ENCODE measurements at places on chromosomes 12 and 14.

GRCh38 chr14:71529848-71530247 lies 402.4 kb upstream of the RGS6 start:
- DNase-seq: no peak

GRCh38 chr12:27667540-27667939 lies 28.7 kb upstream of the REP15 start:
- no peak for DNase-seq

- no peak for DNase-seq
Observed at GRCh38 chr14:71319666-71320065, 412.4 kb downstream of the PCNX1 start.

DNA sequence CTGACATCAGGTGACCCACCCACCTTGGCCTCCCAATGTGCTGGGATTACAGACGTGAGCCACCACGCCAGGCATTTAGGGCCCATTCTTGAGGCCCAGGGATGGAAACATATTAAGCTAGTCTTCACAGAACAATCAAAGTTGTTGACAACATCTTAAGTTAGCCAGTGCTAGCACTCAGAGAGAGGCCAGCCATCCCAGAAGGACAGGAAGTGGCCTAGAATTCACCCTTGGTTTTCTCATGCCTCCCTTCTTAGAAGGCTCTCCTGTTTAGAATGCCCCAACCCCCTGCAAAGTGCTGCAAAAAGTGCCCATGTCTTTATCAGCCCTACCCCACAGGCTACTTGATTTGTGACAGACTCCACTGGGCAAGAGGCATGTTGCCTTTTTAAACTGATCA lies 12.1 kb upstream of the OR6J1 start:
- no peak for DNase-seq

DNA sequence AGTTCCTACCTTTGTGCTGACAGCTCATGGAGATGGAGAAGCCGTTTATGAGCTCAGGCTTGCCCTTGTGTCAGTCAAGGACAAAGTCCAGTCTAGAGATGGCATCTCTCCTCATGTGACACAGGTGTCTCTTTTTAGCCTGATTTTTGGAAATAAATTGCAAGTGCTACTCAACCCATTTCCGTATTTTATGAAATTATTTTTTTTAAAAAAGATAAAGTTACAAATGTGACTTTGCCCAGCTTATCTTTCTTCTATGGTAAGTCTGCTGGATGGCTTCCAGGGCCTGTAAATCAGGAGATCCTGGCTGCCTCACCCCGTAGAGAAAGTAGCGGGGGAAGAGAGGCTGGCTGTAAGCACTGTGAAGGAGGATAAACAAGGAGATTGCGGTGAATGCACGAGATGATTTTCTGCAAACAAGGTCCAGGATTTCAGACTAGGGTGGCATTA lies 169.7 kb downstream of the MYRFL start:
- DNase-seq: no peak

- DNase-seq: no peak
Observed at GRCh38 chr14:80718940-80719339, 222.6 kb downstream of the CEP128 start.

DNA sequence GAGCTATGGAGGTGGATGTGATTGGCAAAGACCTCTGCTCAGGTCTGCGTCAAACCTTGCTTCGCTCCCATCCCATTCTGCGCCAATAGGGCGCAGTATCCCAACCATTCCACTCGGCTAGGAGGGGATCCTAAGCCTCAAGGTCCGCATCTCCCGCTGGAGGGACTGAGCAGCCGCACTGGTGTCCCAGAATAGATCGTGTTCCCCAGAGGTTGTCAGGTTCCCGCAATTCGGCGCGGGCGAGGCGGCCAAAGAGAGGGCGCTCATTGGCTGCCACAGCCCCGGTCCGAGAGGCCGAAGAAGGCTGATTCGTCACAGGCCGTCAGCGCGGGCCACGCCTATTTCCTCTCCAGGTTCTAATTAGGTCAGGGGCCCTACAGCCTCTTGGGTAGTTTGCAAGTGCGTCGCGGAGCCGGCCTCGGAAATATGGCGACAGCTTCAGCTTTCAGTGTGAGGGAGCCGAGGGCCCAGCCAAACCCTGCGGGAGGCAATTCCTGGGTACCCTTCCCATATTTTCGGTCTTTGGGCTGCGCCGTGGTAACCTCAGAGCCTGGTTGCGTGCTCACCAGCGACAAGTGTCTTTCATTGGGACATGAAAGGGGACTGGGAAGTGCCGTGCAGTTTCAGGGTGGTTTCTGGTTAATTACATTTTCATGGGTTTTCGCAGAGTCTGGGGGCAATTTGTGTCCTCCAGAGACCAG lies 5.0 kb downstream of the OR10AD1 start:
- peak; percentile 94 for DNase-seq

- no peak for DNase-seq
Observed at GRCh38 chr12:97643924-97644323, 181.3 kb downstream of the RMST start.

GRCh38 chr14:30153717-30154116 lies 226.1 kb upstream of the PRKD1 start:
- no peak for DNase-seq

DNA sequence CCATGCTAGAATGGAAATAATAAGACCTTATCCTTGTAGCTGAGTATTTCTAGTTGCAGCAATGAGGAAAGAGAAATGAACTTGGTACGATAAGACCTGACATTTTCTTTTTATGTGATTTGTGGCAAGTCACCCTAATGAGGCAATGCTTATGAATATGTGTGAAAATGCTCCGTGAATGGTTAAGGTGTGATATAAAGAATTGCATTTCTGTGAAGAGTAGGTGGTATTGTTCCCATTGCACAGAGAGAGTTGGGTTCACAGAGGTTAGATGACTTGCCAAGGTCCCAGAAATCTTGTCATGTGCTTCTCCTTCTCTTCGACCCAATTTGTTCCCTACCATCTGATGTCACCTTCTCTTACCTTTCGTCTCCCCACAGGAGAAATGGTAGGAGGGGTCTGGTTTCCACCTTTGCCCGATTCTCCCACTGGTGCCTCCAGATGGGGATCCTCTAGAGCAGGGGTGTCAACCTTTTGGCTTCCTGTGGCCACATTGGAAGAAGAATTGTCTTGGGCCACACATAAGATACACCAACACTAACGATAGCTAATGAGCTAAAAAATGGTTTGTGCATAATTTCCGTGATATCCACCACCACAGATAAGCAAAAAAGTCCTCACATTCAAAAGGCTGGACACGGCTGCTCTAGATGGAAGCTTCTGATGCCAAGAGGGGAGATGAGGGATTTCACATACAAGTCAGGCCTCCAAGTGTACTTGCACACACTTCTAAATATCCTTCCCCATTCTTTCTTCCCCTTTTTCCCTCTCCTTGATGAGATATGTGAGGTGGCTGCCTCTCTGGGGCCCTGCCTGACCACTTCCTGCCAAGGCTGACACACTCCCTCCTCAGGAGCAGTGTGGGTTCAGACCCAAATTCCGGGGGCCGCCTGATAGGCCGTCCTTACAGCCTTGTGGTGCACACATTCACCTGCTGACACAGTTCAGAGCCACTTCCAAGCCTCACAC lies 96.1 kb downstream of the PLXNC1 start:
- peak; percentile 48 for DNase-seq

DNA sequence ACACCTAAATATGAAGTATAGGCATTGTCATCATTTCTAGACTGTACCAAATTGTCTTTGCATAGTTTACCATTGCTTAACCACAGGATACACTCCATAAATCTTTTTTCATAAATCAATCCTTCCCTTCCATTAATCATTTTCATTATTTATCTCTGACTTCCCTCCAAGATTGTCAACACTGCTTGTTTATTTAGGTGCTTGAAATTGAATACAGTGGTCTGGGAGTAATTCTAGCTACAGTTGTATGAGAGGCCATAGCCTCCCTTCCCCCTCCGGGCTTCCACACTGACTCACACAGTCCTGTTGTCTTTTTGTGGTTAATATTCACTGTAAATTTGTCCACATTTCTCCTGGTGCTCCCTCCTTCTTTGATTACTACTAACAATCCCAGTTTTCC lies 114.2 kb upstream of the ARID2 start:
- no peak for DNase-seq

- no peak for DNase-seq
Observed at GRCh38 chr12:42946871-42947381, 357.4 kb upstream of the PRICKLE1 start.

DNA sequence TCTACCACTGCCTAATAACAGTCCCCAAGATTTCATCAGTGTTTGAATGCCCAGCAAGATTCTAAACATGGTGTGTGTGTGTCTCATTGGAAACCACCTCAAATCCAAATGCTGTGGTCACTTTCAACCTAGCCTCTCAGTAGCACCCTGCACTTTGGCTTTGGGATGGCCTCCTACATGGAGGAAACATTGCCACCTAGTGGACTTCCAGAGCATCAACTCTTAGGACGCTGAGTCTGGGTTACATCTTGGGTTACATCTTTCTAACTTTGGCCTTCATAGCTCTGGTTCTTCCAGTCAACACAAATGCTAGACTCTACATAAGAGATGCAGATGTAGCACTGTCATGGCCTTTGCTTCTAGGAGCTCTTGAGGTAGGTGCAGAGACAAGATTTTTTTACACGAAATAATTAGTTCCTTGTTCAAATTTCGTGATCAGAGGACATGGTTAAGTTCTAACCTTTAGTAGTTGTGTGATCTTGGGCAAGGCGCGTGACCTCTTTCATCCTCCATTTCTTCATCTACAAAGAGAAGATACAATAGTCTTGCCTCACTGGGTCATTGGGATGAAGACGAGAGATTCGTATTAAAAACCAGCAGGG lies 113.5 kb upstream of the VASH1 start:
- peak; percentile 19 for DNase-seq

DNA sequence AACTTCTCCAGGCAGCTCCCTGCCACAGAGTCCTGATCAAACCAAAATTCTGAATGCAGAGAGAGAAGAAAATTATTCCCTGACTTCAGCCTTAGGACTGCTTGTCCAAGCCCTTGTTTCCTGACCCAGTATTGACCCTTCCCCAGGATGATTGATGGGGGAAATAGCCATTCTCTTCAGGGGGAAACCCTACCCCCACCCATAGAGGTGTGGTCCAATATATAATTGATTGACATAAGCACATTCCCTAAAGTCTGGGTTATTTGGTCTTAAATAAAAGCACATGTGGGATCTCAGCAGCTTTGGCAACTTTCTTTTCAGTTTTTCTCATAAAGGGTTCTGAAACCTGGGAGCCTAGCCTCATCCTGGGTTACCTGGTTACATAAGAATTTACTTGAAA lies 201.2 kb upstream of the DDHD1 start:
- no peak for DNase-seq

DNA sequence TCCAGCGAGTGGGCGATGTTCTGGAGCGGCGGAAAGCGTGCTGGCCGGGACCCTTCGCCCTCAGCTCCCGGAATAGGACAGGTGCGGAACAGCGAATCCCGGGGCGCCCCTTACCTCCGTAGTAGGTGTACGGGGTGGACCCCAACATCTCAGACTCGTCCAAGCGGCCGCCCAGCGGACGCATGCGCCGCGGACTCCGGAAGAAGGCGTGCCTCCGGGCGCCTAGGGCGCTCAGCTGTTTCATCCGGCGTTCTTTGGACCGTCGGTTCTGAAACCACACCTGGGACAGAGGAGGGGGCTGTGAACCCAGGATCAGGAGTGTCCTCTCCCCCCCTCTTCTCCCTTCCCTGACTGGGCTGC lies 4.5 kb downstream of the LHX5 start:
- no peak for DNase-seq

DNA sequence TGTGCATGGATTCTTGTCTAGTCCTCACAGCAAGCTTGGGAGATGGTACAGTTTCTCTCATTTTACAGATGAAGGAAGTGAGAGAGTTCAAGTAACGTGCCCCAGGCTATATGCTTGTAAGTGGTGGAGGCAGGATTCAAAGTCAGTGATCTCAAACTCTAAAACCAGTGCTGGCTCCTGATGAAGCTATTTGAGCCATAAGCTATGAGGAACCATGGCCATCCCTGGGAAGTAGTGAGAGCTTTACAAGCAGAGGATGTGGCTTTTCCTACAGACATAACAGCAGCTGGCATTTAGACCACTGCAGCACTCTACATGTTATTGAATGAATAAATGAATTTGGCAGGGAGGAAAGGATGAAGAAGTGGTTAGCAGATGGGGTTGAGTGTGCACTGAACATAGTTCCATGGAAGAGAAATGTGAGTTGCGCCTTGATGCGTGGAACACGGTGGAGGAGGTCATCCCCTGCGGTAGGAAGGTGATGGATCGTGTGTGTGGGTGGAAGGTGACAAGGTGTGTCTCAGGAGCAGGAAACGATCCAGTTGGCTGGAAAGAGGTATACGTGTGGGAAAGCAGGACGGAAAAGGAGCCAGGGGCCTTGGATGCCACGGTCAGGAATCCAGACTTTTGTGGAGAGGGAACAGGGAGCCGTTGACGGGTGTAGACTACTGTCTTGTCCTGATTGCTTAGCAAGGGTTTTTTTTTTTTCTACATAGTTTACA lies 65.2 kb downstream of the RFX4 start:
- no peak for DNase-seq

- no peak for DNase-seq
Observed at GRCh38 chr12:7162691-7163114, 26.8 kb upstream of the PEX5 start.

GRCh38 chr14:104220215-104221070 lies 82.1 kb downstream of the KIF26A start:
- DNase-seq: no peak

DNA sequence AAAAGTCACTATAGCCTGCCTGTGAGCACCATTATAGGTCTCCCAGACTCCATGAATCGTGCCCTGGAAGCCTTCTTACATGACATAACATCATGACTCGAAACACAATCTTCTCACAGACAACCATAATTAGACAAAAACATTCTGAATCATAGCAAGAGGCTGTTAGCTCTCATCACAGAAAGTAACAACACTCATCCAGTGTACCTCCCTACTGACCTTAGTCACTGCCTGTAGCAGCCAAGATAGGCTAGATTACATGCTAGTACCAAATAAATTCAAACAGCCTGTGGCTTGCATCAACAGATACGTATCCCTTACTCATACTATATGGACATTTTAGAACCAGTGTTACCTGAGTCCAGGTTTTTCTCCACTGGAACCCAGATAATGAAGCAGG lies 663.8 kb upstream of the FOXG1 start:
- no peak for DNase-seq

GRCh38 chr14:88599761-88600439 lies 37.1 kb downstream of the ZC3H14 start:
- DNase-seq: no peak

DNA sequence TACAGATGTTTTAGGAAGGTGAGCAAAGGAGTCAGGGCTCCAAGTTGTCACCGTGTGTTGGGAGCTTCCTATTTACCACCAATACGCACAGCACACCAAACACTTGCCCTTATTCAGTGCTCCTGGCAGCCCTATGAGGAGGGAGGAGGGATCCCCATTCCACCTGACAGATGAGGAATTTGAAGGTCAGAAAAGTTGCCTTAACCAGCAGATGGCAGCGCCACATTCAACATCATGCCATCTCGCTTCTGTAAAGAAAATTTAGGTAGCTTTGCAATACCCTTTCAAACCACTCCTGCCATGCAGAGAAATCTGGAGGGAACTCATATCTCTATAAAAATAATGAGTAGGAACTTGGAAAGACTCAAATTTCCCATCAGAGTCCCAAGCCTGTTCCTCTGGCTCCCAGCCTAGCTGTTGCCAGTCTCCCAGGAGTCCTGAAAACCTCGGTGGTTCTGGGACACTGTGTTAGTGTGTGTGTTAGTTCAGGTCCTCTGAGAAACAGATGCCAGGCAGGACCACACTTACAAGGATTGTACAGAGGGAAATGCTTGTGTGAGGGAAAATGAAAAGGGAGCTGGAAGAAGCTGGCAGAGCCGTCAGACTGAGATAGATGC lies 410.5 kb downstream of the MED13L start:
- DNase-seq: no peak

- DNase-seq: no peak
Observed at GRCh38 chr14:37083599-37083998, 88.8 kb downstream of the SLC25A21 start.

GRCh38 chr14:83342590-83342989 lies 1808.9 kb upstream of the SEL1L start:
- DNase-seq: no peak

All from CD4-positive, alpha-beta T cell treated with Interleukin-1 beta for 1 hour (primary cell).